ENCODE measurements at places on chromosomes 7 and 10.

DNA sequence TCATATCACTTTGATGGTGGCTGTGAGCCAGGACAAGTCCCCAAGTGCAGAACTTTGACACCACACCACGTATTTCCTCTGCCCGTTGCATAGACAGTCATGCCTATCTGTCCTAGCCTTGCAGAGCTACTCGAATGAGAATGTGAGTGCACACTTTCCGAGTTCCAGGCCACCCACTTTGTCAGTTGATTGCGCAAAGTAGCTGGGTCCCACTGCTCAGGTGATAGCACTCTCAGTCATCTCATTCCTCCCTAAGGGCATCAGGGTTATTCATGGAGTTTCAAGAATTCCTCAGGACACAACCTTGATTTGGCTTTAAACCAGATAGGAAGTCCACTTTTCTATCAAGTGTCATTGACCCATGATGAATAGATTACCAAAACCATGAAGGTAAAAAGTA, 19.3 kb downstream of the LSM5 start:
- DNase-seq, result no peak

GRCh38 chr10:51080311-51081006, 6.2 kb downstream of the PRKG1 start:
- no peak for DNase-seq

GRCh38 chr10:80168679-80169380, 36.3 kb downstream of the PLAC9 start:
- DNase-seq, result no peak

DNA sequence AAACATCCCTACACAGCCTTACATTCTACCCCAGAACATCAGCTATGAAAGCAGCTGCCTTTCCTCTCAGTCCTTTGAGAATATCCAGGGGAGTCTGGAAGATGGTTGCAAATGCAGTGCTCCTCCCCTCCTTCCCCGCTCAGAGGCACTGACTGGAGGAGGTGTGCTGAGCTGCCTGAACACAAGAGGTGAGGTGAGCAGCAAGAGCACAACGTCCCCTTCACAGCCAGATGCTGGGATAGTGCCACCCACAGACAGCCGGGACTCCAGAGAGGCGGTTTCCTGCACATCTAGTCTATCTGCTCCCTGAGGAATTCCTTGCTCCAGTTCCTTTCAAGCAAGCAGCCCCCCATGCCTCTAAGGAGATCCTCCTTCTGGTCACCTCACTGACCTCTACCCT, 74.2 kb downstream of the EZH2 start:
- DNase-seq, result no peak

- DNase-seq, result no peak
Observed at GRCh38 chr7:99357701-99358490, 16.6 kb upstream of the ARPC1B start.

DNA sequence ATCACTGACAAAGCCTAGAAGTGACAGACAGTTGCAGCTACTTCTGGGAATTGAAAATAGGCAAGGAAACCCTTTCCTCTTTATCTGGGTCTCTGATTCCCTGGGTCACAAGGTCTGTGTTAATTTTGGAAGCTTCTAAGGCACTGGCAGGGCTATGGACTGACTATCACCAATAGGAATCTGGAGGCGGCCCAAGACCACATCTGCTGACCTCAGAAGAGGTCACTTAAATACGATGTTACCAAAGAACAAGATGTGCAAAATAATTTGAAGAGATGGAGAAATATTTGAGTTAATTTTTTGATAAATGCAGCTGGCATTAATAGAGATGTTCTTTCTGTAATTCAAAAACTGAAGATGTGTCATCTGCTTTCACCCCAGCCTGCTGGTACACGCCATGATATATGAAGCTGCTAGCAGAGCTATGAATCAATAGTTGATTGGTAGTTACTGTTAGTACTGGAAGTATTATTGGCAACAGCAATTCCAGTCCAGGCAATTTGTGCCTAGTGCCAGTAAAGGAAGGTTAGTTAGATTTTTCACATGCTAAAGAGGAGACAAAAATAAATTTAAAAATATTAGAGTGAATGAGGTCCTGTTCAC, 5.5 kb upstream of the STEAP4 start:
- DNase-seq, result no peak

DNA sequence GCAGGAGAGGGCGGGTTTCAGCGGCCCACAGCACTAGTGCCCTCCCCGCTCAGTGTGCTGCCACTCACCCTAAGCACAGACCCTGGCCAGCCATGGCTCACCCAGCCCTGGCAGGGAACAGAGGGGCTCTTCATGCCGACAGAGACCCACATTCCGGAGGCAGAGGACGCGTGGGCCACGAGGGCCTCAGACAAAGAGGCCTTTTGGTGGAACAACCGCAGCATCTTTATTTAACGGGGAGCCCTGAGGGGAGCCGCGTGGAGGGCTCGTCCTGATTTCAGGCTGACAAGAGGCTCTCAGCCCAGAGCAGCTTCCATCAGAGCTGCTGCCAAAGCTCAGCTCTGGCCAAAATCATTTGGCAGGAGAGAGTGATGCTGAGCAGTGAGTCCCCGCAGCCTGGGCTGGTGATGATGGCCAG, 127.8 kb downstream of the SH3PXD2A start:
- no peak for DNase-seq

- DNase-seq, result no peak
Observed at GRCh38 chr7:149869867-149870266, 3.9 kb upstream of the ATP6V0E2 start.

- DNase-seq, result no peak
Observed at GRCh38 chr7:110784749-110785148, 306.2 kb upstream of the LRRN3 start.

DNA sequence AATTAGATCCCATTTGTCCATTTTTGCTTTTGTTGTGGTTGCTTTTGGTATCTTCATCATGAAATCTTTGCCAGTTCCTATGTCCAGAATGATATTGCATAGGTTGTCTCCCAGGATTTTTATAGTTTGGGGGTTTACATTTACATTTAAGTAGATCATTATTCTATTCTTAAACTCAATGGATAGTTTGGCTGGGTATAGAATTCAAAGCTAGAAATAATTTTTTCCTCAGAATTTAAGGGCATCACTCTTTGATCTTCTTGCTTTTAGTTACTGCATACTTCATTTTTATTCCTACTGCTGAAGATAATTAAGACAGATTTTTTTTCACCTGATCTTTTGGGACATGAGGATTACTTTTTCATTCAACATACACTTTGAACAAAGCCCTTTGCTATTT, 29.8 kb downstream of the SFR1 start:
- DNase-seq, result no peak

DNA sequence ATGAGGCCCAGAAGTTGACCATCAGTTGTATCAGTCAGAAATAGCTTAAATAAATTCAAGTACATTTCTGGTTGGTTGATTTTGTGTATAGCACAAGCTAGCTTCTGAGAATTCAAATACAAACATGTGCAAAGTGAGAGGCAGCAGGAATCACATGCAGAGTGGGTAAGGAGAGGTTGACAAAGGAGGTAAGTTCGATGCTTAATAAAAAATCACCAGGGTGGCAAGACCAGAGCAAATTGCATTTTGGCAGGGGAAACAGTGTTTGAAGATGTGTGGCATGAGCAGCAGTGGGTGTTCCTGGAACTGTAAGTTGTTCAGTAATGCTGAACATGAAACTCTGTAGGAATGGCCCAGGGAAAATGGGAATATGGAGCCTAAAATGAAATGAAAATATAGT, 52.6 kb downstream of the GNAI1 start:
- DNase-seq, result no peak

GRCh38 chr7:48540746-48541145, 369.5 kb downstream of the ABCA13 start:
- no peak for DNase-seq

- no peak for DNase-seq
Observed at GRCh38 chr7:84877943-84878570, 308.8 kb downstream of the SEMA3D start.

DNA sequence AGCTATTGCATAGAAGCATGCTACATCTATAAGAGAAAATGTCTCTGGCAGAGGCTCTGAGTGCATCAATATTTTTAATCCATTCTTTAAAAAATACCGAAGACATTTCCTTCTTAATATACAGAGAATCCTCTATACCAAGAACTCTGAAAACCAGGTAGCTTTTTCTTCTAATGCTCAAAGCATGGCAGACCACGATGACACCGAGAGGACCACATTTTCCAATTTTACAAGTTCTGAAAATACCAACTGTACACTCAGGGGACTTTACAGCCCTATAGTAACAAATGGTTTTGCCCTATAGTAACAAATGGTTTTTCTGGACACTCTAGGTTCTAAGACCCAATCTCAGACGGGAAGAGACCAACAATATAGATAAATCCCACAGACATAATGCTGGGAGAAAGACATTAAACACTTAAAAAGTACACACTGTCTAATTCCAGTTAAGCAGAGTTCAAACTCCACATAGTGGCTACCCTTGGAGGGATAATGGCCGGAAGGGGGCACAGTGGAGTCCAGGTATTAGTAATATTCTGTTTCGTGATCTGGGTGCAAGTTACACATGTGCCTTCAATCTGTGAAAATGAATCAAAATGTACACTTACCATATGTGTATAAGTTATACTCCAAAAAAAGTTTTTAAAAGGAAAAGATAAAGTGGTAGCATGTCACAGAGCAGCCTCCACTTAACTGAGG, 26.2 kb downstream of the CCDC6 start:
- DNase-seq, result no peak

DNA sequence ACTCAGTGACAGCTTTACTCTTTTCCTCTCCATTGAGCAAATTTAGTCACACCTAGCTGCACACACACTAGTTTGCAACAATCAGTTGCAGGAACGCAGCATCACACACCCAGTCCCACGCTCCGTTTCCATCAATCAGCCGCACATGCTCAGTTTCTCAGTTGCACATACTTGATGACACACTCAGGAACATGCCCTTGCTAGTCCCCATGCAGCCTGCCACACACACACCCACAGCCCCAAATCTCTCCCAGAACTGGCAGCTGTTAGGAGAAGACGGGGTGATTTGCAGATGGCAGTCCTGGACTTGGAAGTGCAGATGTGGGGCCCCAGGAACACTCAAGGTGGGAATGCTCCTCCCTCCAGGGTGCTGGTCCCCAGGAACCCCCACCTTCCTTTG, 7.7 kb downstream of the LBX1 start:
- no peak for DNase-seq

DNA sequence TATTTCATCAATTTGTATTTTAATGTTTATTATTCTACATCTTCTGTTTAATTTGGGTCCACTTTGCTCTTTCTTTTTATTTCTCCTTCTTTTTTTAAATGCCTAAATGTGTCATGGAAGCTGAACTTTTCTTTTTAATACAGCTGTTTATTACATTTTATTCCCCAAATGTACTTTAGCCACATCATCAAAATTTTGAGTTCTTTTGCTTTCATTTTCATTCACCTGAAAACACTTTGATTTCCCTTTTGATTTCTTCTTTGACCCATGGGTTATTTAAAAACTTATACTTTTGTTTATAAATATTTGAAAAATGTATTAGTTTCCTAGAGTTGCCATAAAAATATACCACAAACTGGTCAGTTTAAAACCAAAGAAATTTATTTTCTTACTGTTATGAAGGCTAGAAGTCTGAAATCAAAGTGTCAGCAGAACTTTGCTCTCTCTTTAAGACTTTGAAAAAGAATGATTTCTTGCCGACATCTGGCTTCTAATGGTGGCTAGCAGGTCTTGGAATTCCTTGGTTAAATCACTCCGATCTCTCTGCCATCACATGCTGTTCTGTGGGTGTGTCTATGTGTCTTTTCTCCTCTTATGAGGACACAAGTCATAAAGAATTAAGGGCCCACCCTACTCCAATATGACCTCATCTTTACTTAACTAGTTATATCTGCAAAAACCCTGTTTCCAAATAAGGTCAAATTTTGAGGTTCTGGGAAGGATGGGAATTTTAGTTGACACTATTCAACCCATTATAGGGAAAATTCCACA, 225.5 kb downstream of the ANKRD7 start:
- DNase-seq, result no peak

DNA sequence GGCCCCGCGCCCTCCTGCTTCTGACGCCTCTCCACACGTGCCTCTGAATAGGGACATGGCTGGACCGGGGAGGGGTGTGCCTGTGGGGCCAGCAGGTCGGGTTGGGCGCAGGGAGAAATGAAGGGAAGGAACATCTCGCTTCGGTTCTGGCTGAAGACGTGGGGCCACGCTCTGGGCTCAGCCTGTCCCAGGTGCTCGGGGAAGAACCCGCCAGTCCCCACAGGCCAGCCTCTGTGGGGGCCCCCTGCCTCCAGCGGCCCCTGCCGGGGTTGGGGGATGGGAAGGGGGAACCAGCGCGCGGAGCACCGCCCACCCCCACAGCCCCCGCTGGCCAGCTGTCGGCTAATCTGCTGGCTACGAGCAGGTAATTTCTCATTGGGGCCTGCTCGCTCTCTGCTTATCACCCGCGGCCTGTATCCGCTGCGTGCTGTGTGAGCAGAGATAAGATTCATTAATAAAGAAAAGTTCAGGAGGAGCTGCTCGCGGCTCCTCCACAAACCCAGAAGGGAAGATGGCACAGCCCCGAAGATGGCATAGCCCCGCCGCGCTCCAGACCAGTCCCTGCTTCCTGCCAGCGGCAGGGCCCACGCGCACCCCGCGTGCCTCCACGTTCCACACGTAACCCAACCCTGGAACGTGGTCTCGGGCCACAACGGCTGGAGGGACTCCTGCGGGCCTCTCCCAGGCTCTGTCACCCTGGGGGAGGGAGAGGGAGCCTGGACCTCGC, 186.2 kb downstream of the ELFN1 start:
- no peak for DNase-seq

DNA sequence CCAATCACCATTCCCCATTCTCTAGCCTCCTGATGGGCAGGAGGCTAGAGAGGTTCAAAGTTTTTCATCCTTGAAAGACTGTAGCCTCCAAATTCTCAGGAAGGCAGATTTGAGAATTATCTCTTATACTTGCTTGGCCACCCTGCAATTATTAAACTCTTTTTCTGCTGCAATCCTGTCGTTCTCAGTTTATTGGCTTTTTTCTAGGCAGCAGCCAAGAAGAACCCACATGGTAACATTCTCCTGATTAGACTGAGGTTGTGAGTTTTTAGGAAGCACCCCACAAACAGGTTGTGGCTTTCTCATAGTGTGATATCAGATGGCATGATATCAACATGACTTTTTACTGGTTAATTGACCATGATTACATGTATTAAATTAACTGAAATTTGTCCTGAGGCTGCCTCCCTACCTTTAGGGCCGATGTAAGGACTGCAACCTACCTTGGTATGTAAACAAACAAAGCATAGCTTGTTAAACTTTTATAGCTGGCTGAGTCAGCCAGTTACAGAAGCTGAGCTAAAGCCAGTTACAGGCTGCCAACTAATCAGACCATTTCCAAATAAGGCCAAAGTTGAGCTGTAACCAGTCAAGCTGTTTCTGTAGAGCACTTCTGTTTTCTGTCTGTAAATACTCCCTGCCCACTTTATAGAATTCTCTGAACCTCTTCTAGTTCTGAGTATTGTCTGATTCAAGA, 3.2 kb upstream of the ZNF248 start:
- no peak for DNase-seq

DNA sequence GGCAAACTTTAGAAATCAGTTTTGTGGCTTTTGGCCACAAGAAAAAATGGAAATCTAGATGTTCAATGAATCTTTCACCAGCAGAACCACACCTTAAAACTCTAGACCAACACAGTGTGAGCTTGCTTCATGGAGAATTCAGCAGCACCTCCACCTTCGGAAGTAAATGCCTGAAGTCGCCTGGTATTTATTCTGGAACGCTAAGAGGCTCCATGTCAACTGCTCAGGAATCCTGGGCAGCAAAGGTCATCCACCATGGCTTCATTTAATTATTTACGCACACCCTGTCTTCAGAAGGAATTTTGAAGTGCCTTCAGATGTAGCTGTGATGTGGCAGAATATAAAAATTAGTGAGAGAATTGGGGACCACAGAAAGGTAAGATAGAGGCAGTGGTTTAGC, 167.7 kb downstream of the GFRA1 start:
- no peak for DNase-seq
